ENCODE measurements at places on chromosomes 13 and 19.

- no peak for DNase-seq
Observed at GRCh38 chr19:16148443-16149229, 5.2 kb downstream of the HSH2D start.

DNA sequence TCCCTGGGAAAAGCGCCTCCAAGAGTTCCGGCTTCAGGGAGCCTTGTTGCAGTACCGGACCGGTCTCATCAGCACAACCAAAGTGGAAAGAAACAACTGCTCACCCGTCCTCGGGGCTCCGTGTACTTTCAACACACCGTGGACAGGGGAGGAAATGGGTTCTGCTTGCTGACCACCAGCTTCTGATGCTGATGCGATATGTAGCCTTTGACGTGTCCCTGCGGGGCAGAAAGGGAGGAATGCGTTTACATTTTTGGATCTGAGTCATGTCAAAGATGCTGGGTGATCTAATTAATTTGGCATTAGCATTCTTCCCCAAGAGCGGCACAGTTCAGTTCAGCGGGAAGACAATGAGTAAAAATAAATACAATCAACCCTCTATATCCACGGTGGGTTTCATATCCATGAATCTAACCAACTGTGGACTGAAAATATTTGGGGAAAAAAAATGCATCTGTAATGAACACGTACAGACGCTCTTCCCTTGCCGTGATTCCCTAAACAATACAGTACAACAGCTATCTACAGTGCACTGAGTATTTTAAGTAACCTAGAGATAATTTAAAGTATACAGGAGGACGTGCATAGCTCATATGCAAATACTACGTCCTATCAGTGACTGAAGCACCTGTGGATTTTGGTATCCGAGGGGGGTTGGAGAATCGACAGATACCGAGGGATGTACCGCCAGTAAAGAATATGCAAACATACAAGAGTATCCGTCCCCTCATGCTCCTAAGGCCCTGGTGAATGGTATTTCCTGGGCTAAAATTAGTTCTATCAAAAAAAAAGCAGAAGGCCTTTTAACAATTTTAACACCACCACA, 19.8 kb downstream of the PROZ start:
- DNase-seq: no peak

GRCh38 chr19:15297416-15298224, 34.7 kb downstream of the BRD4 start:
- no peak for DNase-seq

GRCh38 chr13:36108342-36108741, 22.8 kb downstream of the DCLK1 start:
- DNase-seq: no peak

DNA sequence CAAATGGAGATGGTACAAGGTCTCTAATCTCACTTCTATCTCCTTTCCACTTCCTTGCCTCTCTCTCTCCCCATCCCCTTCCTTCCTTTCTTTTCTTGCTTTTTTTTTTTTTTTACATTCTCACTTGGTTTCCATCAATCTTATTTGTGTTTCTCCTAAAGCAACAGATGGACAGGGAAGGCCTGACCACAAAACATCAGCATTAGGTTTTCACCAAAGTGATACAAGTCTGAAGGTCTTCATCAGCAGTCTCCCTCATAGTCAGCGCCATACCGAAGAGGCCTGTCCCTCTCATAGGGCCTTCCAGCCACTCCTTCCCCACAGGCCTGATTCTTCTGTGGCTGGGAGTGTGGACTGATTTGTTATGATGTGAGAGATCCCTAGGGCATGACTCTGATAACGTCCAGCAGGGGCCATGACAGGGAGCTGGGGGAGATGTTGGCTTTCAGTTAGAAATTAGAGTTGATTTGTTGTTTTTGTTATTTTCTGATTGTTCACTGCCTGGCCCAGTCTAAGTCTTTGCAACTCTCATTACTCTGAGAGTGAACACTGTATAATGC, 158.7 kb downstream of the SLC7A1 start:
- no peak for DNase-seq

- DNase-seq: no peak
Observed at GRCh38 chr13:48296528-48296927, 7.0 kb upstream of the RB1 start.

- no peak for DNase-seq
Observed at GRCh38 chr13:74210693-74211393, 76.6 kb upstream of the KLF12 start.

DNA sequence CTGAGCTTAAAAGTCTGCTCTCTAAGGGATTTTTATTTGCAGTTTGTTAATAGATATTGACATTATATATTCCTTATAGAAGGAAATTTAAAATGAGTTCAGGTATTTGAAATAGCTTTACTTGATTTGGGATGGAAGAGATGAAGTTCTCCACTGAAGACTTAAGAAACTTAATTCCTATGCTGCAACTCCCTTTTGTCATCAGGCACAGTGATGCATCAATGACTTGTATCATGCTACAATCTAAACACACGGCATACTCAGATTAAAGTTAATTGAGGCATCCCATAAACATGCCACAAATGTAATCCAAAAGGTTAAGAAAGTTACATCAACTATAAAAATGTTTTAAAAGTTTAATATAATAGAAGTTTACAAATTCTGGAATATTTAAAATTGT, 109.0 kb downstream of the STARD13 start:
- no peak for DNase-seq

- DNase-seq: no peak
Observed at GRCh38 chr13:83839146-83839545, 43.1 kb downstream of the SLITRK1 start.

DNA sequence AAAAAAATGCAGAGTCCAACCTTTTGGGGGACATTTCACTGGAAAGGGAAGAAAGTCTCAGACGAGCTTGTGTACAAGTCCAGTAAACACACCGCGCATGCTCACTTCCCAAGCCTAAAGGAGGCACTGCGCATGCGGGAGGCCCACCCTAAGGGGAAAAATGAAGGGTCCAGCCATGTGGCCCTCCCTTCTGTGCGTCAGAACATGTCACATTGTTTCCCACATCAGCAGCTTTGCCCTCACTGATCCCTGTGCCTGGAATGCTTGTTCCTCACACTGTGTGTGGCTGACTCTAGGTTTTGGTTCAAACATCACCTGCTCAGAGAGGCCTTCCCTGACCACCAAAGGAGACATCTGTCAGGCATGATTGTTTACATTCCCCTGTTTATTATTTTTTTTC, 4.4 kb downstream of the ELSPBP1 start:
- no peak for DNase-seq
